ENCODE measurements at places on chromosomes 6 and 20. TPM values are rescaled to one million over a fixed set of nuclear protein-coding genes. Genes with fewer than 3 reads are reported as not detected.
A peak's percentile ranks its signal among the peaks of the same experiment; 100 is the strongest.

GPR6 gene
- not detected for total RNA-seq

ABHD16A gene
- total RNA-seq: 38.1 TPM

CTAGE9 gene
- 0.66 TPM for total RNA-seq

PDE7B gene
- total RNA-seq: 2.3 TPM

AIF1 gene
- total RNA-seq: 2.3 TPM

SLC13A3 gene
- 3.4 TPM for total RNA-seq

SPATS1 gene
- not detected for total RNA-seq

XKR7 gene
- 0.26 TPM for total RNA-seq

MYO6 gene
- 21.0 TPM for total RNA-seq

DNA sequence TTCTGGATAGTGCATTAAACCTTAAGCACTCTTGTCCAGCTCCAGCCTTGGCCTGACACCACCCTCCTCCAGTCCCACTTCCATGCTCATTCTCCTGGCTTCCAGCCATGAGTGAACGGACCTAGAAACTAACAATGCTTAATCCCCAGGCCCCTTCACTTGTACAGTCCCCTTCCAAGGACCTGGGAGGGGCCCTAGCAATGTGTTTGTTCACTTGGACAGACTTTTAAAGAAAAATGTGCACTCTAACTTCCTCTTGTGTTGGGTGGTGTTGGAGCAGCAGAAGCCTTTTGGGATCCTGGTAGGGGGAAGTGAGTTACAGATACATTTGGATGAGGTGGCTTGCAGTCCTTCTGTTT lies 48.9 kb upstream of the CCN6 start:
- no peaks in the 10 kb centered on the region for H3K4me1 ChIP-seq
- H3K27me3 ChIP-seq: no peaks in the 10 kb centered on the region
- no peak overlapping the region for H3K4me3 ChIP-seq
- no peak for DNase-seq
- H3K27ac ChIP-seq: no peak overlapping the region

DNA sequence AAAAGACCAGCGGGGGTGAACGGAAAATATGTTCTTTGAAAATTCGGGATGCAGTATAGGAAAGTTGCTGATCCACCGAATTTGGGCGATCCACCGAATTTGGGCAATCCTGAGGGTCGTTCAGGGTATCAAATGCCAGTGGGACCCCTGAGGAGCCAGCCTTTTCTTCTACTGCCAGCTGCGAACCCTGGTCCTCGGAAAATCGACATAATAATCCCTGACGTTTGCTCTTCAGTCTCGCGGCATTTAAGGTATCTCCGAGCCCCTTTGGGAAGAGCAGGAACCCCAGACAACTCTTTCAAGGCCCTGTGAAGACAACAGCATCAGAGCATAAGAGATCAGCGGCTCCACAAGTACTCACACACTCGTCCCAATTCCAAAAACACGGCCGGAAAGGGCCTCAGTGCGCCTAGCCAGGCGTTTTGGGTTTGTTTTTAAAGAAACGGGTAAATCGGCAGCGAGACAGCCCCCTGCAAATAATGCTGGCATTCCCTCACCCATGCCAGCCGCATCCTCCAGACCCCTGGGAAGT lies 1.0 kb downstream of the SIM1 start:
- peaks cover 16% of the 10 kb centered on the region for H3K4me1 ChIP-seq
- no peak for DNase-seq
- peak overlapping the region; percentile 48 for H3K27ac ChIP-seq
- peak overlapping the region; percentile 31 for H3K4me3 ChIP-seq
- peaks cover 31% of the 10 kb centered on the region for H3K27me3 ChIP-seq

- no peak overlapping the region for H3K4me3 ChIP-seq
- H3K27me3 ChIP-seq: no peaks in the 10 kb centered on the region
- no peaks in the 10 kb centered on the region for H3K4me1 ChIP-seq
- no peak overlapping the region for H3K27ac ChIP-seq
- DNase-seq: no peak
- H3K36me3 ChIP-seq: no peaks in the 10 kb centered on the region
Observed at GRCh38 chr6:55511122-55511800, 67.7 kb downstream of the HMGCLL1 start.

- H3K27me3 ChIP-seq: peaks cover 5% of the 10 kb centered on the region
- peaks cover 22% of the 10 kb centered on the region for H3K4me1 ChIP-seq
- no peaks in the 10 kb centered on the region for H3K36me3 ChIP-seq
- H3K27ac ChIP-seq: no peak overlapping the region
- DNase-seq: peak; percentile 13
Observed at GRCh38 chr6:150143516-150144293, 861 bp downstream of the PPP1R14C start.

GRCh38 chr6:128005009-128005408 lies 104.2 kb upstream of the THEMIS start:
- no peak overlapping the region for H3K27ac ChIP-seq
- no peaks in the 10 kb centered on the region for H3K4me1 ChIP-seq
- no peaks in the 10 kb centered on the region for H3K36me3 ChIP-seq

GRCh38 chr6:131660195-131660594 lies 23.1 kb downstream of the ENPP3 start:
- no peaks in the 10 kb centered on the region for H3K4me1 ChIP-seq
- H3K27me3 ChIP-seq: no peaks in the 10 kb centered on the region
- H3K36me3 ChIP-seq: no peaks in the 10 kb centered on the region
- H3K27ac ChIP-seq: no peak overlapping the region

- no peaks in the 10 kb centered on the region for H3K36me3 ChIP-seq
- H3K27me3 ChIP-seq: no peaks in the 10 kb centered on the region
- H3K4me3 ChIP-seq: no peak overlapping the region
- peak; percentile 57 for DNase-seq
- no peaks in the 10 kb centered on the region for H3K4me1 ChIP-seq
- no peak overlapping the region for H3K27ac ChIP-seq
Observed at GRCh38 chr6:127186889-127187288, 68.4 kb downstream of the RSPO3 start.

DNA sequence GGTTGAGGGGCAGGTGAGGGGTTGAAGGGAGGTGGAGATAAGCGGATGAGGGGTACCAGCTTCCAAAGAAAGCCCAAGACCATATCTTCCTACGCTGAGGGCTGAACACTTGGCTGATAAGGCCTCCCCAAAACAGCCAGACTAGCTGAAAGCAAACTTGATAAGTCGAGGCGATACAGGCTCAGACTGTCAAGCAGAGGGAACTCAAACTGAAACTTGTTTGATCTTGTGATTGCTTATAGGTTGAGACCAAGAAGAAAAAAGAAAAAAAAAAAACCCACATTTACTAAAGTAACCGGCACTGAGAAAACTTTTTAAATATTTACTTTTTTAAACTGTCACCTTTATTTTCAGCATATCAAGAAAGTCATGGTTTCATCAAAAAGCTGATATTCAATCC lies 73.6 kb downstream of the TRERF1 start:
- H3K36me3 ChIP-seq: no peaks in the 10 kb centered on the region
- H3K27ac ChIP-seq: no peak overlapping the region
- no peak overlapping the region for H3K4me3 ChIP-seq
- H3K4me1 ChIP-seq: no peaks in the 10 kb centered on the region

GRCh38 chr6:35804996-35805736 lies at the start of gene LHFPL5:
Gene LHFPL5 (plus strand): TSS chr6:35805352. CDS start chr6:35805671, 319 bp downstream.
- H3K4me3 ChIP-seq: no peak within 1 kb of the TSS
- no peaks in the 10 kb centered on the region for H3K36me3 ChIP-seq
- peaks cover 20% of the 10 kb centered on the region for H3K4me1 ChIP-seq
- H3K27me3 ChIP-seq: no peaks in the 10 kb centered on the region
- peak within 1 kb of the TSS; percentile 17 for H3K27ac ChIP-seq
- DNase-seq: peak; percentile 63

DNA sequence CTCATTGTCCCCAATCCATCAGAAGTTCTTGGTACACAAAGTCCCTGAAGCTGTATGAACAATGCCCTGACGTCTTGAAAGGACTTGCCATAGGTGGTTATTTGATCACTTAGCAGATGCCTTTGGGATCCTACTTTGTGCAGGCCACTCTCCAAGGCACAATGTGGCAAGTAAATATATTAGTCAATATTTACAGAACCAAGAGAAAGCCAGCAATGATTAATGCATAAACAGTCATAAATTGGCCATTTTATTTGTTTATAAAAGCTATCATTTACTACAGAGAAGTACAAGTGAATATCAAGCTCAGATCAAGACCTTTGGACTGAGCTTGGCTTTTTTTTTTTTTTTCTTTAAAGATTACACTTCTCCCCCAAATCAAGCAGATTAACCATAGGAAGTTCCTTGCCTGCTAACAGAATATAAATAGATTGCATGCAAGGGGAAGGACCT lies 161.8 kb downstream of the MTHFD1L start:
- no peak overlapping the region for H3K4me3 ChIP-seq
- H3K36me3 ChIP-seq: no peaks in the 10 kb centered on the region
- H3K4me1 ChIP-seq: peaks cover 30% of the 10 kb centered on the region
- no peaks in the 10 kb centered on the region for H3K27me3 ChIP-seq
- DNase-seq: no peak

- H3K4me3 ChIP-seq: no peak overlapping the region
- H3K27ac ChIP-seq: no peak overlapping the region
- no peaks in the 10 kb centered on the region for H3K4me1 ChIP-seq
- H3K36me3 ChIP-seq: no peaks in the 10 kb centered on the region
Observed at GRCh38 chr6:126767711-126768110, 350.8 kb upstream of the RSPO3 start.

GRCh38 chr20:24987873-24988835 lies 4.4 kb downstream of the APMAP start:
- no peak for DNase-seq
- H3K4me3 ChIP-seq: no peak overlapping the region
- H3K36me3 ChIP-seq: no peaks in the 10 kb centered on the region
- H3K27me3 ChIP-seq: no peaks in the 10 kb centered on the region
- no peak overlapping the region for H3K27ac ChIP-seq
- H3K4me1 ChIP-seq: peaks cover 13% of the 10 kb centered on the region

DNA sequence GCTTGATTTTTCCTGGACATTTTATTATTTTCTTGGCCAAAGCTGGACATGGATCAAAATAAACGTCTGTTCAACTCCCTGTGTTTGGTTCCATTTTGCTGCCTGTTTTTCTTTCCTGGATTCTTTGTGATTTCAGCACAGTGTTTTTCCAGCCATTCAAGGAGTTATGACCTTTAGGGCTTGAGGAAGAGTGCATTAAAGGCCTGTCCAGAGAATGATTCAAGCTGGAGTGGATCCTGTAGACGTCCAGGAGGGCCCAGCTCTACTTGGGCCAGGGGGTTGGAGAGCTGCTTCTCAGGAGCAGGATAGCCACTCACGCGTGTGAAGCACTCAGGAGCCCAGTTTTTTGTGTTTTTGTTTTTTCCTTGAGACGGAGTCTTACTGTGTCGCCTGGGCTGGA lies 56.5 kb upstream of the IER3 start:
- no peaks in the 10 kb centered on the region for H3K4me1 ChIP-seq
- no peaks in the 10 kb centered on the region for H3K27me3 ChIP-seq
- no peak overlapping the region for H3K4me3 ChIP-seq
- H3K36me3 ChIP-seq: no peaks in the 10 kb centered on the region
